ENCODE measurements at places on chromosomes 6 and 20.
A peak's percentile ranks its signal among the peaks of the same experiment; 100 is the strongest.

DNA sequence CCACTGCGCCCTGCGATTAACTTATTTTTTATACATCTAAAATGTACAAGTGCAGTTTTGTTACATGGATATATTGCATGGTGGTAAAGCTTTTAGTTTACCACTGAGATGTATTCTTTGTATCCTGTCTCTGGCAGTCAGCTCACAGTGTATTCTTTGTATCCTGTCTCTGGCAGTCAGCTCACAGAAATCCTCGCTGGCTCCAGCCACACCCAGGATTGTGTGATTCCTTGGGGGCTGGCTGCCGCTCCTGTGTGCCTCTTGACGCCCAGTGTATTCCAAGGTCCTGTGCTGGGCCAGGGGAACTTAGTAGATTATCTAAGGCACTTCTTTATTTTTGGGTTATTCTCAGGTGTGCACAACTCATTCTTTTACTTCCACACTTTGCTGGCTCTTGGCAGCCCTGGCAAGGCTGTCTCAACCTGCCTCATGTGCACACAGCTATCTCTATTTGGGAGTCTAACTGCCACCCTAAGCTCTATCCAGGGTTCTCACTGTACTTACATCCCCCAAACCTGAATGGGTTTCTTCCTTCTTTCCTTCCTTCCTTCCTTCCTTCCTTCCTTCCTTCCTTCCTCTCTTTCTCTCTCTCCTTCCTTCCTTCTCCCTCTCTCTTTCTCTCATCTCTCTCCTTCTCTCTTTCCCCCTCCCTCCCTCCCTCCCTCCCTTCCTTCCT is 12.4 kb upstream of the RNF24 start:
- no peak for DNase-seq

DNA sequence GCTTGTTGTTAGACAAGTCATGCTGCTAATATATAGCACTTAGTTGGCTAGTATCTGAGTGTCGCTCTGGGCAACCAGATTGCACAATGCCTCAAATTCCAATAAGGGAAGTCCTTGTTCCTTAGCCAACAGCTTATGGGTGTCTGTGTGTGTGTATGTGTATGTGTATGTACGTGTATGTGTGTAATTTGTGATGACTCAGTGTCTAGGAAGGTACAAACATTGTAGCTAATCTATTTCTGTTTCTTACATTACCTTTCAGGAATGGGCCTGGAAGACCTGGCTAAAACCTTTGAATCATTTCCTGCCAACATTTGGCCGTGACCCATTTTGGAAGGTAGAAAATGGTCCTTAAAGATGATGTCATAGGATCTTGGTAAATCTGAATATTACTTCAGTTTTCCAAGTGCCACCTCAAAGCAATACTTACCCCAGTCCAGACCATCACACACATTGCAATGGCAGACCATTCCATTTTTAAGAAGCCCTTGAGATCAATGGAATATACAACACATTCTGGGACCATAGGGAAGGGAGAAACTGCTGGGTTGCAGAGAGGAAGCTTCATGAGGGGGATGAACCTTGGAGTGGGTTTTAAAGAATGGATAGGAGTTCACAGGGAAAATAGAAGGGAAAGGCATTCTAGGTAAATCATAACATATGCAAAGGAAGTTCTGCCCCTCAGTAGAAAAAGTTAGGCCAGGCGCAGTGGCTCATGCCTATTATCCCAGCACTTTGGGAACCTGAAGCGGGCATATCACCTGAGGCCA is 25.1 kb downstream of the NEDD9 start:
- DNase-seq, result no peak

- no peak for DNase-seq
Measured at GRCh38 chr6:129312880-129313279, 397.1 kb downstream of the ARHGAP18 start.

DNA sequence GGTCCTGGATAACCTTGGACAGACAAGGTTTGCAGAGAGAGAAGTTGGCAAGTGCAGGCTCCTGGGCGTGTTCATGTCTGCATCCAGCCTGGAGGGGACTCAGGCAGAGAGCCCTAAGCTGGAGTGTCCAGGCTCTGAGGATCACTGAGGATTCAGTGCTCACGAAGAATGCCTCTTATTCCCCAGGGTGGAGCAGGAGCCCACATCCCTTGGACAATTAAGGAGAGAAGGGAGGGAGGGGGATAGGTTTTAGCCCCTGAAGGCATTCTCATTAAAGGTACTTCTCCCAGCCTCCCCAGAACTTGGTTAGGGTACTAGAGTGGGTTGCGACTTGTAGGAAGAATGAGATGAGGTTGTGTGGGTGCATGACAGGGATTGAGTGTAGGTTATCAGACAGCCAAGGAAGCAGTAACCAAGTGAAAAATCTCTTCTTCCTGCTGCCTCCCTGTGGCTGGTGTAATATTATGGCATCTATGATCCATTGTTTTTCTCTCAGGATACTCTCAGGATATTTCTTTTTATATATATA is 680 bp downstream of the HLA-DPB1 start:
- no peak for DNase-seq

DNA sequence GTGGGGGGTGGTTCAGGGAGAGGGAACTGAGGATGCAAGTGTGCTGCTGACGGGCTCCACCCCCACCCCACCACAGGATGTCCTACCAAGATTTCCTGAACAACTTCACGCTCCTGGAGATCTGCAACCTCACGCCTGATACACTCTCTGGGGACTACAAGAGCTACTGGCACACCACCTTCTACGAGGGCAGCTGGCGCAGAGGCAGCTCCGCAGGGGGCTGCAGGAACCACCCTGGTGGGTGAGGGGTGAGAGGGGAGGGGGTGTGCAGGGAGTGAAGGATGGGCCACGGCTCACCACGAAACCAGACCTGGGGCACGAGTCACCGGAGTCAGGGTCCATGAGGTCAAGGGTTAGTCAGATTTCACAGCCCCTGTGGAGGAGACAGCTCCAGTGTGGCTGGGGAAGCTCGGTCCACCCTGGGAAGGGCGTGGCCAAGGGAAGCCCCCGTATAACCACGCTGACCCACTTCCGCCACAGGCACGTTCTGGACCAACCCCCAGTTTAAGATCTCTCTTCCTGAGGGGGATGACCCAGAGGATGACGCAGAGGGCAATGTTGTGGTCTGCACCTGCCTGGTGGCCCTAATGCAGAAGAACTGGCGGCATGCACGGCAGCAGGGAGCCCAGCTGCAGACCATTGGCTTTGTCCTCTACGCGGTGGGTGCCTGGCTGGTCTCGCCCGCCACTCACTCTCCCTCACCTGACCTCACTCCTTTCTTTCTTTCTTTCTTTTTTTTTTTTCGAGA is 18.3 kb downstream of the CAPN11 start:
- DNase-seq, result no peak

DNA sequence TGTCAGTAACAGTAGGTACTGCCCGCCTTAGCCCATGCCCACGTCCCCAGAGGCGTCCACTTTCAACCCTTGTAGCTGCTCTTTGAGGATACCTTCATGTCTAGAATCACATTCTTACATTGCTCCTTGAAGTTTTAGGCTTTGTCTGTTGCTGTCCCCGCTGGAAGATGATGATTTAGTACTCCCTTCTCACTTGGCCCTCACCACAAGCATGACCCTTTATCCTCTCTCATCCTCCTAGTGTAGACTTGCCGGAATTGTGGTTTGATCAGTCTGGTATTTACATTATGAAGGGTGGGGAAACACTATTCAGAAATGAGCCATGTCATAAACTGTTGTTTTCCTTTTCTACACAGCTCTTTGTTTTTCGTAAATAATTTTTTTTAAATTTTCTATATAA is 87.4 kb downstream of the ARID1B start:
- no peak for DNase-seq

GRCh38 chr6:161407115-161407514 is 133.3 kb upstream of the AGPAT4 start:
- no peak for DNase-seq

DNA sequence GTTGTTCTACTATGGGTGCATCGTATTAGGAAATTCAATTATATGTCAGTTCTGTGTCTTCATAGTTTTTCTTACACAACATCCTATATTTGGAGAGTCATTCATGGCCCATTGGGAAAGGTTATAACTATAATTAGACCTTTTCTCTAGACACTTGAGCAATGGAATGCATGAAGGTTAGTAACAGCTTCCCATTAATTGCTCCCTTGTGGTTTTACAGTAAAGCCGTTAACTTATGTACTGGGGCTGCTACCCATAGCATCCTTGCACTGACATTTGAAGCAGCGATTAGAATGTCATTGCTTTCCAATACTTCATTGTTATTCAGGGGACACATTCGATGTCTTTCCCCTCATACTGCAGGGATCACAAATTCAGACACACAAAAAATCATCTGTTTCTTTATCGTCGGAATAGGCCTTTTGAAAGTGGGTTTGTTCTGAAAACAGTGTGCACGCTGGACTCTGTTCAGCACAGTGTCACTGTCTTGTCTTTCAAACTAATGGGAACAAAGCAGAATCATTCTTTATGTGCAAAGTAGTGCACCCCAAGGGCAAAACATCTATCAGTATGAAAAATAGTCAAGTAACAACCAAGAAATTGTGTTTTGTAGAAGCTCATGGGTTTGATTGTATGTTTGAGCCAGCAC is 634.3 kb upstream of the MAP3K7 start:
- DNase-seq, result no peak

DNA sequence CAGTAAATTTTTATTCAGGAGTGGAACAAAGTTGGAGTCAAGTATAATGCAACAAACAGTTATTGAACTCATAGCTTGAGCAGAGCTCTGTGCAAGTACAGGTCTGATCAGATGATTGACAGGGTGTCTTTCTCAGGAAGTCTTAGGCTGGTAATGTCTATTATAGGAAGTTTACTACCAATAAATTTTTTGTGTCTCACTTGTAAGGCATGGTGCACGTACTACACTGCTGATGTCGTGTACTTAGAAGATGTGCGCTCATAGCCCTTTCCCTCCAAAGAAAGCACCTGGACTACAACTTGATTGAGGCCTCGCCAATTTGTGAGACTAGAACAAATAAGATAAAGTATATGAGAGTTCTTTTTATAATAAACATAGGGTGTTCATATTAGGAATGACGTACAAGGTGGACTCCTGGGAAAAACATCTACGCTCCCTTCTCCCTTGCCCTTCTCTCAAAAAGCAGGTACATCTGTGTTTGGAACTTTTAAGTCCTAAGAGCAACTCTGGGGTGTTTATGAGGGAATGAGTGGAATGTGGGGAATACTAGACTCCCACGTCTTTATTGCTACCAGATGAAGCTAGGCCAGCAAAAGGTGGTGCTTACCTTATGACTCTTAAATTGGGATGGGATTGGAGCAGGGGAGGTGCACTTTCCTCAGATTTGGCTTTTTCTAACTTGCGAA is 1.5 kb downstream of the NDUFAF5 start:
- DNase-seq, result no peak

- DNase-seq, result no peak
Measured at GRCh38 chr6:157921685-157922367, 59.8 kb upstream of the SYNJ2 start.

DNA sequence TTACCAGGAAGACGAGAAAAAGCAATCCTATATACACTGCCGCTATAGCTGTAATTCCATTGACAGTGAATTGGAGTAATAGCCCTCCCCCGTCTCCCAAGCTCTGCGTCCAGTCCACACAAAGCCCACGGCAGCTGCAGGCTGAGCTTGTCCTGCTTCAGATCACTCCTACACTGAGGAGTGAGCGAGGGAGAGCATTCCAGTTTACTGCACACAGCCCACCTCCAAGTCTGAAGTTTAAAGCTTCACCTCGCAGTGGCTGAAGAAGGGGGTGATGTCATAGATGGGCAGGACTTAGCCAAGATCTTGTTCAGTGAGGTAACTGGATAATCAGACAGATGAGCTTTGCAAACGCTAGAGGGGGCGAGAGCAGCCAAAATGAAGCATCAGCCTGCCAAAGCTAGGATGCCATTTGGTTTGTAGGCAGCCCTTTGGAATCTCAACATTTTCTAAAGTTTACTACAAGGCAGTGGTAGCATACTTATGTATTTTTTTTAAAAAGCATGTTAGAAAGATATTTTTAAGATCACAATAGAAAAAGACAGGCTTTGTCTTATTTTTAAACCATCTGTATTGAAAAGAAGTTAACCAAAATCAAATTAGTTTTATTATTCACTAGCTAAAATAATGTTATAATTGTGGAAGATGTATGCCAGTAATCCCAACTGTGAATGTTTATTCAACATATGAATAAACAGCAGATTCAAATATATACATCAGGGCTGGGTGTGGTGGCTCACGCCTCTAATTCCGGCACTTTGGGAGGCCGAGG is at the start of gene FLRT3:
TSS of gene FLRT3 (minus strand) at position 213 of the 772 bp plus-strand sequence. CDS start 10,106 bp downstream, outside the sequence.
- peak; percentile 79 for DNase-seq

GRCh38 chr6:18076231-18076630 is 46.2 kb downstream of the NHLRC1 start:
- no peak for DNase-seq

DNA sequence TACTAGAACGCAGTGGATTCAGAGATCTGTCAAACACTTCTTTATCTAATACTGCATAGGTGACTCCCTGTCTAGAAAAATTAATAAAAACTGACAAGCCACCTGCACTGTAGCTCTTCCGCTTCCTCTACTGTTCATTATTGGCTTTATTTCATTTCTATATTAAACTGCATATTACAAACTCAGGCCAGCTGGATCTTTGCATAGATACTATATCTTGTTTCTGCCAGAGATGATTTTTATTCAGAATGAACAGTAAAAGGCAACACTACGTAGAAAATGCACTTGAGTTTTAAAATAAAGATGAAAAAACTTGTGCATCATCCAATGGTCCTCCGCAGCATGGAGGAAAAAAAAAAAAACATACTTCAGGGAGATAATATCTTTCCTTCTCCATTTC is 508.3 kb downstream of the PRKN start:
- no peak for DNase-seq

DNA sequence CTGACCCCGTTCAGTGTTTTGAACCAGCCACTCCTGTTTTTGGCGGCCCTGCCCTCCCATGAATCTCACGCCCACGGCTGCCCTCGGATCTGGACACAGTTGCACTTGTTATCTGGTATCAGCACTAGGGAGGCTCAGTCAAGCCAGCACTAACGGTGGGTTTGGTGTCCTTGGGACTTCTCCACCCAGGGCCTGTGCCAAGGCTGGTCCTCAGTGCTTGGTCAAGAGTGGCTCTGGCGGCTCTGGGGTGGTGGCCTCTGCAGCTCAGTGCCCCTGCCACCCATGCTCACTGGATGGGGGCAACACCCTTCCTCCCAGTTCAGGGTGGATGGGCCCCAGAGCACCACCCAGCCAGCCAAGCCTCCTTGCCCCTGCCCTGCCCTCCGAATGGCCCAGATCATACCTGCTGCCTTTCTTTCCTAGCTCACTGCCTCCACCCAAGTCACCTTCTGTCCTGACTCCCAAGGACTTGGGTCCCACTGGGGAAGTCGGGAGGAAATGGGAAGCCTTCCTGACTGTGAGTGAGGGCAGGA is 54.7 kb downstream of the SSR1 start:
- DNase-seq, result no peak

- no peak for DNase-seq
Measured at GRCh38 chr20:6882561-6883291, 115.2 kb downstream of the BMP2 start.

GRCh38 chr20:54848984-54849538 is 373.7 kb downstream of the DOK5 start:
- DNase-seq, result no peak

All from NCI-H2029 treated with DMSO at 0.1 percent for 48 hours (cell line).